ENCODE measurements at places on chromosomes 2 and 18.

- DNase-seq: no peak
Measured at GRCh38 chr2:175560521-175561169, 379.1 kb upstream of the ATP5MC3 start.

DNA sequence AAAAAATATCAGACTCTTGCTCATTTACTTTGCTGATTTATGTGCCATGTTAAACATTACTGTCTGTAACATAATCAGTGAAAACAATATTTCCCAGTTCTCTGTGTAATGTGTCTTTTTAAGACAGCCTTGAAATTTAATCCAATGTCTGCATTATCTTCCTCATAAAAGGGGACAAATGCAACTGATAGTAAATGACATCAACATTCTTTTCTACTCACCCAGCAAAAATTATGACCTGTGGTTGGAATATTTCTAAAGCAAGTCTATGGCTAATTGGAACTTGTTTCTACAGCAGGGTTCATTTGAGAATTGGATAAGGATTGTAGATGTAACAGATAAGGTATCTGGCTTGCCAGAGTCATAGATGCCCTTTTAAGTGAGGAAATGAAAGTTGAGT lies 34.8 kb downstream of the C1D start:
- DNase-seq: no peak

DNA sequence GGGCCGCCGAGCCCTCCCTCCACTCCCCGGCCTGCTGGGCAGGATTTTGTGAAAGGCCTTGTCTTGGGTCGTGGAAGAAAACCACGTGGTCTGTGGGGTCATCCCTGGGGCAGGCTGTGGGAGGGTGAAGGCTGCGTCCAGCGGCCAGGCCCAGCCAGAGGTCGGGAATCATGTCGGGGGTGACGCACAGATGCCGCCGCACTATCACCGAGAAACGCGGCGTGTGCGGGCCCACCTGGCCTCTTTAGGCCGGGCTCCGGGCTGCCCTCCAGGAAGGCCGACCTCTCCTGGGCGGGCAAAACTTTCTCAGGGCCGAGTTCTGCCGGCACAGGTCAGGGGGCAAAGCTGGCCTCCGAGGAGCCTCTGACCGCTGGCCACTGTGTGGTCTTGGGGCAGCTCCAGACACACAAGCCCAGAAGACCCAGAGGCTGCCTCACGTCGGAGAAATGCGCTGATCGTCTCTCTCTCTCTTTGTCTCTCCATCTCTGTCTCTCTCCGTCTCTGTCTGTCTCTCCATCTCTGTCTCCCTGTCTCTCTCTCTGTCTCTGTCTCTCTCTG lies 28.4 kb downstream of the NFATC1 start:
- no peak for DNase-seq

DNA sequence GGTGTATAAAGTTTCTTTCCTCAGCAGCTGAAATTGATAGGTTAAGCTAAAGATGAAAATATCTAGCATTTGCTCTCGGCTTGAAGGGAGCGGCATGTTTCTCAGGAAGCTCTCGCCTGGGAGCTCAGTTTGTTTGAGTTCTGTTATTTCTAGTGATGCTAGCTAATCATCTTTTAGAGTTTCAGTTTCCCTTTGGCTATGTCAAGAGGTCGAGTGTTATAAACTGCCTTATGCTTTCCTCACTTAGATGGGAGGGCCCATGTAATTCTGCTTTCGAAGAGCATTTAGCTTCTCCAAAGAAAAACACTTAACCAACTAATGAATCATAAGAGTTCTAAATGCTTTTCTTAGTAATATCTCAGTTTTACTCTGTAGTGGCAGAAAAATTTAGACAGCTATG lies 33.6 kb downstream of the PLCL1 start:
- peak; percentile 74 for DNase-seq

DNA sequence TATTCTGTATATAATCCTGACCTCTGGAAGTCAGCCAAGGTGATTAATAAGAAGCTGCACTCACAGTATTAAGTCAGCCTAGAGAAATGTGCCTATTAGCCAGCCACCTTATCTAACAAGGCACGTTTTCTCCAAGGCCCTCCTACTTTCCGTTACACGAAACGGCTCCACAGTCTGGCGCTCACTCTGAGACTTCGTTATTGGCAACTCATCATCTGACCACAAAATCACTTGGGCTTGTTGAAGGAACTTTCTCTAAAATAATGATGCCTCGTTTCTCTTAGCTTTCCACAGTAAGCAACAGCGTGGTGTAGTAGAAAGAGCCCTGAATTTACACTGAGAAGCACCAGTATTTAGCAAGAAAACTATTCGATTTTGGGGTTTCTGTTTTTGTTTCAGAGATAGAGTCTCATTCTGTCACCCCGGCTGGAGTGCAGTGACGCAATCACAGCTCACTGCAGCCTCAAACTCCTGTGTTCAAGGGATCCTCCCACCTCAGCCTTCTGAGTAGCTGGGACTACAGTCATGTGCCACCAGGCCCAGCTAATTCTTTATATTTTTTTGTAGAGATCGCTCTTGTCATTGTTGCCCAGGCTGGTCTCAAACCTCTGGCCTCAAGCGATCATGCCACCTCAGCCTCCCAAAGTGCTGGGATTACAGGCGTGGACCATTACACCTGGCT lies 53.6 kb upstream of the SLC14A1 start:
- peak; percentile 75 for DNase-seq

DNA sequence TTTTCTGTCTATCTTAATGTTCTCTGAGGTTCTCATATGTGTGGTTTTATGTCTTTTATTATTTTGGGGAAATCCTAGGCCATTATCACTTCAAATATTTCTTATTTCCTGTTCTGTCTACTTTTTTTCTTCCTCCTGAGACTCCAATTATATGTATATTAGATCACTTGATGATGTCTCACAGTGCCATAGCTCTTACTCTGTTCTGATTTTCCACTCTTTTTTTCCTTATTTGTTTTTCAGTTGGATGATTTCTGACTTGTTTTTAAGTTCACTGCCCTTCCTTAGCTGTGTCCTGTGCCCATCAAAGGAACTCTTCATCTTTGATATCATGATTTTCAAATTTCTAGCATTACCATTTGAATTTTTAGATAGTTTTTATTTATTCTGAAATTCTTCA lies 24.1 kb downstream of the FAM228B start:
- DNase-seq: no peak

DNA sequence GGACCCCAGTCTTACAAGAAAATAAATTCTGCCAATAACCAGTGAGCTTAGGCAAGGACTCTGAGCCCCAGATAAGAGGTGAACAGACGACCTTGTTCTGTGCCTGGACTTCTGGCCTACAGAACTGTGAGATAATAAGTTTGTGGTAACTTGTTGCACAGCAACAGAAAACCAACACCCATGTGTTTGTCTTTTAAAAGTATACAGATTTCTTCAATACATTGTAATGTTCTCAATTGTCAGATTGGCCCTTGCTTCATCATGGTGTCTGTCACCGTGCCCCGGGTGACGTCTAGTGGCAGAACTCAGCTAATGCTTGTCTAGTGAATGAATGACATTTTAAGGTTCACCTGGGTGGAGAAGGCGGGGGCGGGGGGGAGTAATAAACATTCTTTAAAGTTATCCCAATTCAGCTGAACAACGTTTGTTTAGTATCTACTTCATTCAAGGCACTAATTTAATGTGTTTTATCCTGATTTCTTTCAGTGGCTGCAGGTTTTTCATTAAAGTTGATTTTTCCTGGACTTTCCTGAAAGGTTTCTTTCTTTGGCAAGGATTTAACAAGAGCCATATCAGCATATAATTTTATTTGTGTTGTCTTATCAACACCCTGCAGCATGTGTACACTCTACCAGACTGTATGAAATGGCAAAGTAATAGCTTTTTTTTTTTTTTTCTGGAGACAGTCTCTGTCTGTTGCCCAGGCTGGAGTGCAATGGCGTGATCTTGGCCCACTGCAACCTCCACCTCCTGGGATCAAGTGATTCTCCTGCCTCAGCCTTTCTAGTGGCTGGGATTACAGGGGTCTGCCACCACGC lies 123.8 kb upstream of the DLX2 start:
- DNase-seq: peak; percentile 21

- peak; percentile 28 for DNase-seq
Measured at GRCh38 chr18:46899274-46899948, 17.9 kb downstream of the PIAS2 start.

DNA sequence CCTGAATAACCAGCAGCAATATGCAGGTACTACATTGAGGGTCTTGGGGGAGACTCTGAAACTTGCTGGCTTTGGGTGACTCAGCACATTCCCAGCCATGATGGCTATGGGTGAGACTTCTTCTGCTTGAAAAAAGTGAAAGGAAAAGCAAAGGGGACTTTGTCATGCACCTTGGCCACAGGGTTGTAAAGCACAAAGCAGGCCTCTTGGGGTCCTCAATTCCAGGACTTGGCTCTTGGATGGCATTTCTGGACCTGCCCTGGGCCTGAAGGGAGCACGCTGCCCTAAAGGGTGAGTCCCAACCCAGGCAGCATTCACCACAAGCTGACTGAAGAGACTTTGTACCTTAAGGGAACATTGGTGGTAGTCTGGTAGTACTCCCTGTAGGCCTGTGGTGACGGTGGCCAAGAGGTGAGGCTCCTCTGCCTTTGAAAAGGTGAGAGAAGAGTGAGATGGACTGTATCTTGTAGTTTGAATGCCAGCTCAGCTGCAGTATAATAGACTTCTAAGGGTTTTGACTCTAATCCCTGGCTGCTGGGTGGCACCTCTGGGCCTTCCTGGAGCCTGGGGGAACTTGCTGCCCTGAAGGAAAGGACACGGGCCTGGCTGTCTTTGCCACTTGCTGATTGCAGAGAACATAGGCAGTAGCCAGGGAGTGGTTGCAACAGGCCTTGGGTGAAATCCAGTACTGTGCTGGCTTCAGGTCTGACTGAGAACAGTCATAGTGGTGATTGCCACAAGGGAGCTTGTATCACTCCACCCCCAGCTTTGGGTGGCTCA lies 36.5 kb upstream of the CYTIP start:
- DNase-seq: peak; percentile 93

DNA sequence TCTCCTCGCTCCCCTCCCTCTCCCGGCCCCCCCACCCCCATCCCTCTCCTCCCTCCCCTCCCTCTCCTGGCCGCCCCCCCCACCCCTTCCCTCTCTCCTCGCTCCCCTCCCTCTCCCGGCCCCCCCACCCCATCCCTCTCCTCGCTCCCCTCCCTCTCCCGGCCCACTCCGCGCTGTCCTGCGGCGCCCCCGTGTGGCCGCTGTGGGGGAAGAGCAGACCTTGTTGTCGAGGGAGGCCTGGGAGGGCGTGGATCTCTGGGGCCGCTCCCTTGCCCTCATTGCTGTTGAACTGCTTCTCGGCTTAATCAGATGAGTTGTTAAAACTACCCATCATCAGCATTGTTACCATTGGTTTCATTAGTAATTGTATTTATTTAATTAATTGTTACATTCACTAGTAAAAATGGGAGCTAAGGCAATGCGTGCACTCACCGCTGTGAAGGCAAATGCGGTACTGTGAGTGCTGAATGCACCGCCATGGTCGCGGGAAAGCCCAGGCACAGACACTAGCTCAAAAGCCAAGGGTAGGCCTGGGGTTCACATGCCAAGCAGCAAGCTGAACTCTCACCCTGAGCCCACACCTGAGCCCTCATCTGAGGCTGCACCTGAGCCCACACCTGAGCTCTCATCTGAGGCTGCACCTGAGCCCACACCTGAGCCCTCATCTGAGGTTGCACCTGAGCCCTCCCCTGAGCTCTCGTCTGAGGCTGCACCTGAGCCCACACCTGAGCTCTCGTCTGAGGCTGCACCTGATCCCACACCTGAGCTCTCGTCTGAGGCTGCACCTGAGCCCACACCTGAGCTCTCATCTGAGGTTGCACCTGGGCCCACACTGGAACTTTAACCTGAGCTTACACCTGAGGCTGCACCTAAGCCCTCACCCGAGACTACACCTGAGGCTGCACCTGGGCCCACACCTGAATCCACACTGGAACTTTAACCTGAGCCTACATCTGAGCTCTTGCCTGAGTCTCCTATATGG lies 8.8 kb downstream of the RTP5 start:
- peak; percentile 87 for DNase-seq

DNA sequence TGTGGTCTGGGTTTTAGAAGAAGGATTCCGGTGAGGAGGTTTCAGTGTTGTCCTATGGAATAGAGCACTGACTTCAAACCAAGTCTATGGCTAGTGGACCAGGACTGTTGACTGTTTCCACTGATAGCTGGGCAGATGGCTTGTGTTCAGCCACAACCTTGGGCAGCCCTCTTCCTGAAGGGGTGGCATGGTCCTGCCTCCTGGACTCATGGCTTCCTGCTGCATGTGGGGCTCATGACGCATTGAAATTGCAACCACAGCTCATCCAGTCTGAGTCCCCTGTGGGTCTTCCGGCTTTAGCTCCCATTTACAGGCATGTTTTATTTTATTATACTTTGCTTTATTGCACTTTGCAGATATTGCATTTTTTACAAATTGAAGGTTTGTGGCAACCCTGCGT lies 105.0 kb downstream of the B3GNT2 start:
- no peak for DNase-seq

- DNase-seq: peak; percentile 2
Measured at GRCh38 chr18:58893388-58894099, 28.9 kb downstream of the ZNF532 start.

DNA sequence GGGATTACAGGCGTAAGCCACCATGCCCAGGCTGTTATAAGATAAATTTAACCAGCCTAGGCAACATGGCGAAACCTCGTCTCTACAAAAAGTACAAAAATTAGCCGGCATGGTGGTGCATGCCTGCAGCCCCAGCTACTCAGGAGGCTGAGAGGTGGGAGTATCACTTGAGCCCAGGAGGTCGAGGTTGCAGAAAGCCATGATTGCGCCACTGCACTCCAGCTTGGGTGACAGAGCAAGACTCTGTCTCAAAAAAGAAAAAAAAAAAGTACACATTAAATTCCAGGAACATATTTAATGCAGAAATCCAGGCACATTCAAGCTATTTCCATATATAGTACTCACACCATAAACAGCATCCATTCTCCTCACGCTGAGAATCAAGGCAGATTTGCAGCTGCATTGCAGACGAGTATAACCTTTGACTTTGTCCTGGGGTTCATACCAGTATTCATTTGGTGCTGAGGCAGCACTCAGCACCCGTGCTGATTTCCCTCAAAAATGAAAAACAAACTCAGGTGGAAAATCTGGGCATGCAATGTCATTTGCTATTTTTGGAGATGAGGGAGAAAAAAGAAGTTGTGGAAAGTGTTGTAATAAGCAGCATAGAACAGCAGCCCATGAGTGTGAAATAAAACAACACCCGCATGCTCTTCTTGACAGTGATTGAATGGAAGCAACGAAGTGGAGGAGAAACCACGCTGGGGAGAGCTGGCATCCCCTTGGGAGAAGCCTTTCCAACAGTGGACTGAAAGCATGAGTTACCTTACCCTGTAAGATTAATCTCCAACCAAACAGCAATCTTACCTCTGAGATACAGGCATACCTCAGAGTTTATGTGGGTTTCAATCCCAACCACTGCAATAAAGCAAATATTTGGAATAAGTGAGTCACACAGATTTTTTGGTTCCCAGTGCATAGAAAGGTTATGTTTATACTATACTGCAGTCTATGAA lies 46.8 kb upstream of the ANXA4 start:
- peak; percentile 23 for DNase-seq
